ENCODE measurements at places on chromosomes 16 and 17.

GRCh38 chr17:33832262-33832661, 422.8 kb upstream of the CCL2 start:
- no peak for DNase-seq

- DNase-seq: no peak
These were observed 16.4 kb downstream of the KRT23 start for GRCh38 chr17:40921026-40921425.

GRCh38 chr16:22814711-22815105, 746 bp downstream of the HS3ST2 start:
- DNase-seq: no peak

- no peak for DNase-seq
These were observed 1.0 kb upstream of the ZNF500 start for GRCh38 chr16:4767872-4768548.

DNA sequence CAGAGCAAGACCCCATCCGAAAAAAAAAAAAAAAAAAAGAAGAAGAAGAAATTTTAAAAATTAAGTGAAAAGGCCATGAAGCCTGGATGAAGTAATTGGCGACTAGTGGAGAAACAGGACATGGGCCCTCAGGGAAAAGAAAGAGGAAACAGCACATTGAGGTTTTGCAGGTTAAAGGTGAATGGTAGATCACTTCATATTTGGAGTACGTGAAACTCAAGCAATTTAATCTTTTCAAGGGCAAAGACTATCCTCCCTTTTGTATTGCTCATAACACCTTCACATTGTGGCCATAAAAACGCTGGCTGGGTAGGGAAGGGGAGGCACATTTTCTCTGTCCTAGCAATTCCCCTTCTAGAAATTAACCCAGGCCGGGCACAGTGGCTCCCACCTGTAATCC, 53.1 kb downstream of the LITAF start:
- no peak for DNase-seq

- no peak for DNase-seq
These were observed 54.2 kb downstream of the CRISPLD2 start for GRCh38 chr16:84874004-84874435.

- DNase-seq: no peak
These were observed 37.6 kb downstream of the RNF112 start for GRCh38 chr17:19448341-19449268.

GRCh38 chr16:29974291-29975133, 844 bp downstream of the TAOK2 start:
- no peak for DNase-seq

DNA sequence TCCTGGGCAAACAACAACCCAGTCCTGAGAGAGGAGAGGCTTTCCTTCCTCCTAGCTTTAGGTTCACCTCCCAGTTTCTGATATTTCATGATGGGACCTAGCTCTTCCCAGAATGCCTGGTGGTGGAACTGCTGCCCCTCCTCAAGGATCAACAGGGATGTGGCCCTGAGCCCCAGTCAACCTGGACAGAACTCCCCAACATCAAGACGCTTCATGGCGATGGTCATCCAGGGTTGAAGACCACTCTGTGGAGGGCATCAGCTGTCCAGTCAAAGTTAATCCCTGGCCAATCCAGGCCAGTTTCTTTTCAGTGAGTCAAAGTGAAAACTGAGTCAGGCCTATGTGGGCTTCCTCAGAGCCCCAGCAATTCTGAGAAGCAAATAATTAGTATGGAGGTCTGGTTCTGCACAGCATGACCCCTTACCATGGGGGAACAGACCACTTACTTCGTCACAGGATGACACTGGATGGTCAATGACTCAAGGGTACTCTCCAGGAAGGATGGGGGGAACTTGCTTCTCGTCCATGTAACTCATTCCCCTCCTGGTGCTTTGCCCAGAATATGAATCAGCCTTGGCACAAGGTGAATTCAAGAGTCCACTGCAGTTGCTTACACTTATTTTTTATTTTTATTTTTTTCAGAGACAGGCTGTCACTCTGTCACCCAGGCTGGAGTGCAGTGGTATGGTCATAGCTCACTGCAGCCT, 14.7 kb upstream of the XYLT2 start:
- DNase-seq: no peak

Measured in omental fat pad (tissue), 4 donors.